ENCODE measurements at places on chromosomes 2 and 18.

DNA sequence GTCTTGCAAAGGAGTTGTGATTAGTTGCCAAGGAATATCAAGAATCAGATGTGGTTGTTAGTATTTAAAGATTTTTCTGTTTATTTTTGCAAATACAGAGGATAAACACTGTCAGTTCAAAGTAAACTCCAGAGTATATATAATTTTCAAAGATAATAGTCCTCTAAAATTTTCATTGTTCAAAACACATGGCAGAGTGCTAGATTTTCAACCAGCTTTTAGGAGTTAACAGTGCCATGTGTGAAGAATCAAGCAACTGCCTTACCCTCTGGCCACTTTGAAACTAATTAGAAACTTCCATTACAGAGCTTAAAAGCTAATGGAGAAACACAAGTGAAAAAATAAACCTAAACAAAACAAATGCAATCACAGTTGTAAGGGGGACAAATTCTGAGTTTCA lies 1605.6 kb upstream of the ZEB2 start:
- DNase-seq: no peak

GRCh38 chr18:48274301-48274700 lies 134.9 kb downstream of the ZBTB7C start:
- DNase-seq: no peak

DNA sequence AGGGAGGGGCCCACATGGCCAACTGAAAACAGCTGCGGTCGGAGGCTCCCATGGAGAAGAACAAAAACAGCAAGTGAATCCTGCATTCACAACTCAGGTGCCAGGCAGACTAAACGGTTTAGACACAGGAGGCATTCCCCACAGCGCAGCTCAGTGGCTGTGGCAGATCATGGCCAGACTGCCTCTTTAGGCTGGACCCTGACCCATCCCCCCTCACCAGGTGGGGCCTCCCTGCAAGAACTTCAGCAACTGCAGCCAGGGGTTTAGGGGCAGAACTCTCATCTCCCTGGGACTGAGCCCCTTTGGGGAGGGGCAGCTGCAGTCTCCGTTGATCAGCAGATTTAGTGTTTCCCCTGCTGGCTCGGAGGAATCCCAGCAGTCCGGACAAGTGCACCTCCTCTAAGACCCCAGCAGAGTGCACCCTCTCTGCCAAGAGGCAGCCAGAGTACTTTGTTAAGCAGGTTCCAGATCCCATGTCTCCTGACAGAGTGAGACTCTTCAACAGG lies 346.7 kb downstream of the SS18 start:
- DNase-seq: no peak

GRCh38 chr18:37124516-37124915 lies 295.6 kb downstream of the KIAA1328 start:
- no peak for DNase-seq

GRCh38 chr2:112727276-112728028 lies 6.6 kb downstream of the NT5DC4 start:
- no peak for DNase-seq

- no peak for DNase-seq
Observed at GRCh38 chr2:37871456-37872191, 53.5 kb upstream of the RMDN2 start.

GRCh38 chr2:71336384-71336783 lies 4.8 kb downstream of the ZNF638 start:
- DNase-seq: no peak

- DNase-seq: no peak
Observed at GRCh38 chr18:79531386-79531785, 135.7 kb downstream of the NFATC1 start.

DNA sequence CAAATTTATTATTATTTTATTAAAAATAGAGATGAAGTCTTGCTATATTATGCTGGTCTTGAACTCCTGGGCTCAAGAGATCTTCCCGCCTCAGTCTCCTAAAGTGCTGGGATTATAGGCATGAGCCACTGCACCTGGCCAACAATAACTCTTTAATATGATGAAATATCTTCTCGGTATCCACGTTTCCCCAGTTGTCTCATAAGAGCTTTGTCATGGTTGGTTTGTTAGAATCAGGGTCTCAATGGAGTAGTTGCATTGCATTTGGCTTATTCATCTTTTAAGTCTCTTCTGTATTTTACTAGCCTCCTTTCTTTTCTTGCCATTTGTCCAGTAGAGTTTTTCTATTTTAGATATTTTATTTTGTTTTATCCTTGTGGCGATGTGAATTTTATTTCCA lies 32.7 kb upstream of the DLX2 start:
- DNase-seq: no peak

DNA sequence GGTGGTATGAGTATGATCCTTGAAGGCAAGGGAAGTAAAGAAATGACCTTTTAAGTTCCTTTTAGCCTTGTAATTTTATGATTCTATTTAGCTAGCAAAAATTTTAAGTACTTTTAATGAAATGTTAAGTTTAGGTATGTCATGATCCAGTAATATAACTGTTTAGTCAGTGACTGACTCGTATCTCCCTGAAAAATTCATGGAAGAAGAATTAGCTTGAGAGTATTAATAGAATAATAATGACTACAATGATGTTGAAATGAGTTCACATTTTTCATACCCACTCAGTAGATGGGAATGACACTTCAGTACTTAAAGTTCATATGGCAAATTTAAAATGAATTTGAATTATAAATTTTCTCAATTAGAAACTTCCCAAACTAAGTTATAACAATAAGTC lies 14.6 kb downstream of the RAB3GAP1 start:
- DNase-seq: no peak

GRCh38 chr2:25714740-25715139 lies 41.4 kb upstream of the DTNB start:
- no peak for DNase-seq

- peak; percentile 33 for DNase-seq
Observed at GRCh38 chr18:23828426-23828825, 139.2 kb downstream of the LAMA3 start.

- DNase-seq: no peak
Observed at GRCh38 chr2:178895872-178896271, 88.6 kb upstream of the TTN start.

- DNase-seq: peak; percentile 60
Observed at GRCh38 chr2:144516981-144517865, 2.7 kb downstream of the ZEB2 start.

DNA sequence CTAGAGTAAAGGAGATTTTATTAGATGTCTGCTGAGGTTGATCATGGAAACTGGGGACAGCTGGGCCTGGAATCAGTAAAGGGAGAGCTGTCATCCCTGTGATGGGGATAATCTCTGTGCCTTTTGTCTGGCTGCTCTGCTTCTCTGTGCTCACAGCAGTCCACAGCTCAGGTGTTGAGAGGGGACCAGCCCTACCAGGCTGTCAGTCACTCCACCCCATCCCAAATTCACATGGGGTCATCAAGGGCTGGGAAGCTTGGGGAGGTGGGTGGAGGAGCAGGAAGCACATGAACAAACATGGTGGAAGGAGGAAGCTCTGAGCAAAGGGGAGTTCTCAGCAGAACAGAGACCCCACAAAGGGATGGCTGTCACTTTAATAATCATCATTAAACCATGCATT lies 13.7 kb upstream of the LRRFIP1 start:
- DNase-seq: no peak

DNA sequence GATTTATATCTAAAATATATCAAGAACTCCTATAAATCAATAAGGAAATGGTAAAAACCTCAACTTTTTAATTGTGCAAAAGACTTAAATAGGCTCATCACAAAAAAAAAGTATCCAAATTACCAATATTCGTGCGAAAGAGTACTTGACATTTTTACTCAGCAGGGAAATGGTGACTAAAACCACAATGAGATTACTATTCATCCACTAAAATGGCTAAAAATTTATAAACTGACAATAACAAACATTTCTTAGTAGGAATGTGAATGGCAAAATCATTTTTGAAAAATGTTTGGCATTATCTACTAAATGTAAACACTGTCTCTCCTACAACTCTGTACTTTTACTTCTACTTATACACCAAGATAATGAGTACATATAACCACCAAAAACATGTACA lies 184.8 kb upstream of the RND3 start:
- no peak for DNase-seq

All from stimulated activated CD4-positive, alpha-beta T cell treated with anti-CD3 and anti-CD28 coated beads, Interleukin-1b, Interleukin-23, amount 100 ng/mL, for 48 hours (primary cell).